Stimulated activated CD8-positive, alpha-beta memory T cell treated with anti-CD3 and anti-CD28 coated beads, Interleukin-4, amount 100 ng/mL, for 48 hours (primary cell): ENCODE measurements at places on chromosomes 13 and 19.

DNA sequence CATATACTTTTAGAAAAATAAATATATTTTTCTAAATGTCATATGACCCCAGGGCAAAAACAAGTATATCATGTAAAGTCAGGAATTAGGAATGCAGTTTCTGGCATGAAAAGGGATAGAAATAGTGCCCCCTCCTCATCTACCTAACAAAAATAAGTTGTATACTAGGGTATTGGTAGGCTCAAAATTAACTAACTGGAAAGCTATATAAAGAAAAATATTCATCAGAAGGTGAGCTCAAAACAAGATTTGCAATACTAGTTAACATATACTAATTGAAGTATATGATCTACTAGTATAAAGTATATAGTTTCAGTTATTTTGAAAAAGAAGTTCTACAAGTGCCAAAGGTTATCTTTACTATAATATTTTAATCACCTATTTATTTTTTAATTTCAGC lies 200.2 kb downstream of the GPC5 start:
- DNase-seq: no peak

GRCh38 chr13:72314210-72314609 lies 413.2 kb downstream of the MZT1 start:
- no peak for DNase-seq

- DNase-seq: no peak
Observed at GRCh38 chr13:72953391-72953965, 105.3 kb upstream of the KLF5 start.

- no peak for DNase-seq
Observed at GRCh38 chr13:68292601-68293000, 1062.5 kb upstream of the PCDH9 start.

- no peak for DNase-seq
Observed at GRCh38 chr19:29029268-29029958, 183.5 kb downstream of the UQCRFS1 start.
